CD4-positive, alpha-beta T cell (primary cell): ENCODE measurements at places on chromosomes 3 and 15.

GRCh38 chr3:157443905-157444796 lies 7.5 kb downstream of the PTX3 start:
- no peak for DNase-seq

- DNase-seq: no peak
These were observed at the start of gene RETNLB for GRCh38 chr3:108757404-108757982. Gene RETNLB (minus strand): TSS chr3:108757410. CDS start chr3:108757185, 225 bp downstream.

- DNase-seq: no peak
These were observed 122.1 kb upstream of the LRIG1 start for GRCh38 chr3:66622756-66623457.

GRCh38 chr15:66433726-66434125 lies 47.0 kb downstream of the MAP2K1 start:
- DNase-seq: no peak
